ENCODE measurements at places on chromosomes 11 and 22. TPM values are rescaled to one million over a fixed set of nuclear protein-coding genes. Genes with fewer than 3 reads are reported as not detected.

The TRIM51 gene
- not detected for total RNA-seq

The BTG4 gene
- total RNA-seq = not detected

The APOBEC3G gene
- 2.1 TPM for total RNA-seq

The SEPTIN5 gene
- total RNA-seq = 30.2 TPM

The AIFM3 gene
- total RNA-seq = 0.79 TPM

The MS4A7 gene
- not detected for total RNA-seq

The OR5AL1 gene
- not detected for total RNA-seq

The NCAM1 gene
- total RNA-seq = 76.7 TPM

The CHST1 gene
- 1.1 TPM for total RNA-seq

The MPZL2 gene
- not detected for total RNA-seq

The SLC22A6 gene
- total RNA-seq = not detected

The PTGDR2 gene
- total RNA-seq = 0.32 TPM

The WNT11 gene
- 0.16 TPM for total RNA-seq

The SERHL2 gene
- total RNA-seq = 0.36 TPM

The DNHD1 gene
- 10.2 TPM for total RNA-seq

The TUBA8 gene
- 2.8 TPM for total RNA-seq

The CRYBA4 gene
- not detected for total RNA-seq

The OR4D5 gene
- not detected for total RNA-seq

The POGLUT3 gene
- total RNA-seq = 31.2 TPM

The OR52E2 gene
- total RNA-seq = not detected

The TMPRSS13 gene
- not detected for total RNA-seq

The PIK3IP1 gene
- total RNA-seq = 2.3 TPM

The PRG3 gene
- total RNA-seq = not detected

The SHANK2 gene
- 7.6 TPM for total RNA-seq

The KDELR3 gene
- total RNA-seq = 5.3 TPM

The HEPN1 gene
- not detected for total RNA-seq

The CHCHD10 gene
- 38.8 TPM for total RNA-seq

The BBOX1 gene
- total RNA-seq = not detected

The ACR gene
- total RNA-seq = not detected

The TEX54 gene
- not detected for total RNA-seq

Data from neural crest cell (in vitro differentiated cells).